Stimulated activated CD8-positive, alpha-beta memory T cell treated with anti-CD3 and anti-CD28 coated beads, Interleukin-15, amount 100 ng/mL, for 24 hours (primary cell): ENCODE measurements at places on chromosomes 5 and 9.
A peak's percentile ranks its signal among the peaks of the same experiment; 100 is the strongest.

GRCh38 chr9:125434986-125435775 is 173.6 kb downstream of the GAPVD1 start:
- no peak for DNase-seq

GRCh38 chr9:14433351-14434157 is 119.6 kb upstream of the NFIB start:
- DNase-seq = no peak

DNA sequence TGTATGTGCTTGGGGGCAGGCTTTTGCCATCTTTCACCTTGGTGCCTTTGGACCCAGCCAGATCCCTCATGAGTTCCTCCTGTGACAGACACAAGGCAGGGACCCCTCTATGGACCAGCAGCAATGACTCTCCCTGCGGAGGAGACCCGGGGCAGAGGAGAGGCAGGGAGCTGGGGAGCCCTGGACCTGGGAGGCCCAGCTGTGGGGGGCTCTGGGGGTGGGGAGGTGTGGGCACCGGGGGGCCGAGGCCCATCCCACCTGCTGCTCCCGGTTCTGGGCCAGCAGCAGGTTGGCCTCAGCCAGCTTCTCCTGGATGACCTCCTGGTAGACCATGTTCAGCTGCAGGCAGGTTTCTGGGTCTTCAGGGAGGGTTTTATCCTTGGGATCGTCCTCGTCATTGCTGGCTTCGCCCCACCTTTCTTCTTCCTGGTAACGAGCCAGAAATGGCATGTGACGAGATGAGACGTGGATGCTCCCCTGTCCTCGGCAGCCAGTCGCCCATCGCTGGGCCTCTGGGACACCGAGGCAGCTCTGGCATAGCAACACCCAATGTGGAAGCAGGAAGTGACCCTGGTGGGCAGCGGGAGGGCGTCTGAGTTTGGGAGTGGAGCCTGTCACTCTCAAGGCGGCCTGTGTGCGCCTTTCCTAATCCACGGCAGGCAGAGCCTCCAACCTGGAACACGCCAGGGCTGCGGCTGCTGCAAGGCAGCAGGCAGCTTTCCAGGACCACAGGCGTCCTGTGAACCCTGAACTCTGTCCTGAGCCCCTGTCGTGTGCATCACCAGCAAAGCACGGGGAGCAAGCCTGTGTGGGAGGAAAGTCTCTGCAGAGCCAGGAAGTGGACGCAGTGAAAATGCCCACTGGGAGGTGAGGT is 4.4 kb downstream of the SNAPC4 start:
- DNase-seq = no peak

DNA sequence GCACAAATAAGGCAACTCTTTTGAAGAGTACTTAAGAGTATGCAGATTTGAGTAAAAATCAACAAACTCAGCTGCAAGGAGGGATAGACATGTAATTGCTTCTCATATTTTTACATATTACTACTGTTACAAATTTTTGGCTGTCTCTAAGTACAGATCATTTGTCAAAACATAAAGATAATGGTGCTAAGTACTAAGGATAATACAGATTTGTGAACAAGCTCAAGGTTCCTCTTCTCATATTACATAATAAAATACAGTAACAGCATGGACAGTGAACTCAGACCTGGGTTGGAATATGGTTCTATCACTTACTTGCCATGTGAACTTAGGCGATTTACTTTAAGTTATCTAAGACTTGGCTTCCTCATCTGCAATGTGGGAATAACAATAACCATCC is 168.0 kb downstream of the AP3B1 start:
- no peak for DNase-seq

DNA sequence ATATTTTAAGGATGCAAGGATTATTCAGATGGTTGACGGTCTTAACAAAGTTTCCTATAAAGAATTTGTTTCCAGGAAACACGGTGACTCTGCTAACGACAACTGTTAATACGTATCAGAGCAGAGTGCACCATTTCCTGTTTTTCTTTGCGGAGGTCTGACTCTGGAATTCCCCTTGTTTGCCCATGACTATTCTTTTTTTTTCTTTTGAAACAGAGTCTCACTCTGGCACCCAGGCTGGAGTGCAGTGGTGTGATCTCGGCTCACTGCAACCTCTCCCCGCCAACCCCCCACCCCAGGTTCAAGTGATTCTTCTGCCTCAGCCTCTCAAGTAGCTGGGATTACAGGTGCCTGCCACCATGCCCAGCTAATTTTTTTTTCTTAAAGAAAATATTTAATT is 115.9 kb downstream of the CDC42SE2 start:
- no peak for DNase-seq

- DNase-seq = no peak
These were observed 8.9 kb downstream of the WDR5 start for GRCh38 chr9:134144801-134145200.

DNA sequence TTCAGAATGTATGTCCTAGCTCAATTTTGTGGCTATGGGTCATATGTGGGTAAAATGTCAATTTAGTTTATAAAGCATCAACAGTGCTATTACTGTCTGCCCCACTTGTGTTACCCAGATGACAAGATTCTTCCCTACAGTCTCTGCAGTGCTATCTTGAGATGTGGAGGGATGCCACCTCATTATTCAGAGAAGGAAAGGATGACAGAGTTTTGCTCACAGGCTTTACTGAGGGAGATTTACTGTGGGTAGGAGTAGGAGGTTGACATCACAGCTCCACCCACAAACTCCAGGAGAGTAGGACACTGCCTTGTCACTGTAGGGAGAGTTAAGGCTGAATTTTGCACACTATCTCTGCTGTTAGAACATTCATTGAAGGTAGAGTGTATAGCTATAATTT is 359.3 kb downstream of the HTR1A start:
- DNase-seq = no peak

- DNase-seq = no peak
These were observed 54.1 kb downstream of the ZNF608 start for GRCh38 chr5:124692324-124692723.

- no peak for DNase-seq
These were observed 247.7 kb upstream of the ANKRD55 start for GRCh38 chr5:56480705-56481427.

- DNase-seq = no peak
These were observed 13.7 kb downstream of the OR1J1 start for GRCh38 chr9:122463828-122464632.

GRCh38 chr9:95116002-95116807 is 201.3 kb downstream of the FANCC start:
- no peak for DNase-seq

GRCh38 chr9:35108461-35108860 is 5.5 kb upstream of the STOML2 start:
- no peak for DNase-seq

GRCh38 chr9:2267181-2267745 is 252.1 kb downstream of the SMARCA2 start:
- no peak for DNase-seq

DNA sequence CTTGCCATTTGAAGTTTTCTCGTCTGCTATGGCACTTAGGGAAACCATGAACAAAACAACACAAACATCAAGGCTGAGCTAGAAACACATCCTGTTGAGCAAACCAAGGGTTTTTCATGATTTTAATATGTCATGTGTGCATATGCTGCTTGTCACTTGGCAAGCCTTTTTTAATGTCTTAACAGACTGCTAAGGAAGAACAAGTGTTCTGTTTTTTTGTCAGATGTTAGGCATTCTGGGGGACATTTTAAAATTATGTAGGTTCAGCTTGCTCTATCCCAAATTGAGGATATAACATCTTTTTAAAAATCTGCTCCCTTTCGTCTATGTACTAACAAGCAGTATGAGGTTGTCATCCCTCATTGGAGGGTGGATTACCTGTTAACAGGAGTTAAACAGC is 150.3 kb downstream of the HTR1A start:
- DNase-seq = no peak

DNA sequence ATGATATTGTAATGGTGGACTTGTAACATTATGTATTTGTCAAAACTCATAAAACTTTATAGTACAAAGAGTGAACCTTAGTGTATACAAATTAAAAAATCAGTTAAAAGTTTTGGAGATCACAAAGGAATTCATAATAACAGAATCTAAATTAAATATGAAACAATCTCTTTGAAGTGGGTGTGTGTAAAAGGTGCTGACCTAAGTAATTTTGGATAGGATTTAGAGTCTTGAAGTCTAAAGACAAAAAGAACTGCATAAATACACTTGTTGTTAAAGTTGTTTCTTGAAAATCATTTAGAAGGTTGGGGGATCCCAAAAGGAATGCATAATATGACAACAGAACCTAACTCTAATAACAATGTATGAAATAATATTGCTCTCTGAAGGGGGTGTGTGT is 295.5 kb downstream of the PRR16 start:
- no peak for DNase-seq

GRCh38 chr5:14286574-14287421 is 143.7 kb downstream of the TRIO start:
- no peak for DNase-seq

- DNase-seq = no peak
These were observed 2031.2 kb upstream of the CDH6 start for GRCh38 chr5:29162297-29162696.

GRCh38 chr5:176188085-176188484 is 50.1 kb upstream of the SIMC1 start:
- DNase-seq = no peak

DNA sequence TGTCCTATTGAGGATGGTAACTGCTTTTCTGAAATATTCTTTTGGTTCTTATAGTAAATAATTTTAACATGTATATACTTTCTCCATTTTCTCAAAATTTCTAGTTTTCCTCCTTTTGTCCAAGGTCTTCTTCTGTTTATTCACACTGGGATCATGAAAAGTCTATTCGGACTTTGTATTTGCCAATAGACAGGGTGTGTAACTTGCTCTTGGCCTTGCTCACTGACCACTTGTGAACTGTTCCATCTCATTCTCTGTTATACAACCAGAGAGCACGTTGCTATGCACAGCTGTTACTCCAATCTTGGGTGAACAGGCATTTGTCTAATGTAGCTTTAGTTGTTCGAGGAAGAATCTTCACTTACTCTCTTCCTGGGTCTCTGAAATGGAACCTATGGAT is 388.9 kb downstream of the SH3GL2 start:
- DNase-seq = no peak

GRCh38 chr5:138488481-138488945 is 23.2 kb downstream of the EGR1 start:
- no peak for DNase-seq

GRCh38 chr5:160466889-160467554 is 45.4 kb downstream of the PTTG1 start:
- DNase-seq = no peak

DNA sequence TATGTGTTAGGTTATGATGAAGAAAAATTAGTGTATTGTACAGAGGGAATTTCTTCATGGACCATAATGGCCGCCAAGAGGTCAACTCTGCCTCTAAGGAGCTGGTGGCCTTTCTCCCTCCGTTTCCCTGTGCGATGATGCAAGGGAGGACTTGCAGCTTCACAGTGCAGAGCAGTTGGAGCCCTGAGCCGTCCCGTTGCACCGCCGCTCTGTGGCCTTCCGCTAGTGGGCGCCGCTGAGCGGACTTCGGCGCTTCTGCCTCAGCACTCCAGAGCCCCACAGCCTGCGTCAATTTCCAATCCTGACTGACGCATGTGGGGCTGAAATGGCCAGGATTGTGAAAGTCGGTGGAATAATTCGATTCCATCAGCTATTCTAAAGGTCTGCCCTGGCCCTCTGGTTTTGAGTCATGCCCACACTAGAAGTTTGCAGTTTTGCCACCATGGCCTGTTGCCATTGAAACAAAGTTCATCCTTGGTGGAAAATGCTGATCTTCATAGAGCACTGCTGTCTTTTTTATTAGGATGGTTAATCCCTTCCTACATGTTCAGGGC is 22.7 kb upstream of the LECT2 start:
- DNase-seq = peak; percentile 15

GRCh38 chr5:154234551-154234950 is 44.0 kb downstream of the GALNT10 start:
- DNase-seq = no peak

- no peak for DNase-seq
These were observed 25.2 kb downstream of the TGFBR1 start for GRCh38 chr9:99130069-99130468.

DNA sequence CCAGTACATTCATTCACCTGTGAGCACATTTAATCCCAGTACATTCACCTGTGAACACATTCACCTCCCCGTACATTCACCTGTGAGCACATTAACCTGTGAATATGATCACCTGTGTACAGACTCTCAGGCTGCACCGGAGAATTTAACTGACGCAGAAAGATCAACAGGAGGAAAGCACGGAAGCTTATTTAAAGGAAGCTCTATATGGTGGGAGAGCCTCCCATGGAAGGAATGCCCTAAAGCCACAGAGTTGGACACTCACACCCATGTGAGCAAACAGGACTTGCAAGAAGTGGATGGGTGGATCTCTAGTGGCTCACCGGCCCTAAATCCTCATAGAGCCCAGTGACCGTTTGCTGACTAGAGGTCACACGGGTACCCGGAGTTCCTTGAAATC is 38.2 kb downstream of the TRIP13 start:
- DNase-seq = no peak

DNA sequence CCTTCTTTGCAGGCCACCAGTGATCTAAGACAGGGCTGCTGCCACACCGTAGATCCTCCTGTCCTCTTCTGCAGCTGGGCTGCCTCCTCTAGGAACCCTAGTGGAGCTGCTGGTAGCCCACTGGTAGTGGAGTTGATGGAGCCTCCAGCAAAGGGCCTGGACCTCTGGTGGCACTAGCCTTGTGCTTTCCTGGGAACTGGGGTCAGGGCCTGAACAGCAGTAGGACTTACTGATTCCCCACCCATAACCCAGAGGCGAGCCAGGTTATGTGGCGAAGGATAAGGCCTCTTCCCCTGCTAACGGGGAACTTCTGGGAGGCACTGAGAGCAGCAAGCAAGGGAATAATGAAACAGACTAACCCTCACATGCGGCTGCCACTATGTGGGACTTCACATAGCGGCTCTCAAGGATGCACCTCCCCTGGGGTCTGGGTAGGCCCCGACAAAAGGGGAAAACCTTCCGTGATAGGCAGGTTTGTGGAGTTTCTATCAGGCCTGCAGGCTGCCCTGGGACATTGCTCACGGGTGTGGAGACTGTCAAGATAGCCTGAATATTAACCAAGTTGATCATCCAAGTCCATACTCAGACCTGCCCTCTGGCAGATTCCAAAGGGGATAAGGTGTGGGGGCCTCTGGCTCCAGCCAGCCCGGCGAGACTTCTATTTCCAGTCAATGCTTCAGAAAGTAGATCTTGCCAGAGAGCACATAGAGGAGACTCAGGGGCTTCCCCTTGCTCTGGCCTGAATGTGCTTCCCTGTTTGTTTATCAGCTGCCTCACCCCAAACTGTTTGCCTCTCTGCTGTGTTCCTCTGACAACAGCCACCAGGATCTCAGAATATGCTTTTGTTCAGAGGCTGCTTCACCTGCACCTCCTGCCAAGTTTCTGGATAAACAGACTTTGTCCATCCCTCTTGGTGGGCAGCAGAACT is 7.4 kb downstream of the SLC22A4 start:
- DNase-seq = no peak

DNA sequence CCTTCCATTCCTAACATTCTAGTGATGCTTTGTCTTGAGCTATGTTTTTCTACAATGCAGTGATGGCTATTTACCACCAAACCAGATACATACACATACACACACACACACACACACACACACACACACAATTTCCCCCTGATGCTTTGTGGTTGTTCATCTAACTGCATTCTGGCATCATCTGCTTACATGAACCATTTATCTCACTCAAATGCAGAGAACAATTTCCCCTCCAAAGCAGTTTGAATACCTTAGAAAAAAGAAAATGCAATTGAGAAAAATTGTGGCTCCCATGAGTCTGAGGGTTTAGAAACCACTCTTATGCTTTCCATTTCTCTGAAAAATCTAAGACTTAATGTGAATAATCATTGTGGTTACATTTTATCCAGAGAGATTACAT is 1024.8 kb downstream of the TLE4 start:
- no peak for DNase-seq

- no peak for DNase-seq
These were observed 33.8 kb downstream of the HTR1A start for GRCh38 chr5:63928451-63928850.
